ENCODE measurements at places on chromosomes 3 and 15.

- DNase-seq, result no peak
These were observed 23.2 kb downstream of the HAPLN3 start for GRCh38 chr15:88872106-88872505.

- DNase-seq, result no peak
These were observed 43.8 kb upstream of the TBC1D21 start for GRCh38 chr15:73829523-73829922.

DNA sequence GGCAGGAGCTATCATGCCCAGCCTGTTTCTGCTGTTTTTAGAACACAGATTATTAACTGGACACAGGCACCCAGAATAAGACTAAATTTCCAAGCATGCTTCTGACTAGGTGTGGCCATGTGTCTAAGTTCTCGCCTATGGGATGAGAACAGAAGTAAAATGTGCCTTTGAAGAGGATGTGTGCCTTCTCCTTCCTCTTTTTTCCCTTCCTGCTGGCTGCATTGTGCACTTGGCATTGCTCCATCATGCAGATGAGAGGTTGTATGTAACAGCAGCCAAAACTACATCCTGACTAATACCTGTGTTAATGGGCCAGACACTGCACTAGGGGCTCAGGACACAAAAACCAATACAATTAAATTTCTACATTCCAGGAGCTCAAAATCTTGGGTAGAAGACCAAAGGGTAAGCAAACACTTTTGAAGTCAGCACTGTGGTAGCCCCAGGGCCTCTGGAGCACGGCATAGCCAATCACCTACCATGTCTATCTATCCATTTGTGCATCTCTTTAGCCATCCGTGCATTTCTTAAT is 40.9 kb upstream of the RNU6-1 start:
- DNase-seq, result no peak

DNA sequence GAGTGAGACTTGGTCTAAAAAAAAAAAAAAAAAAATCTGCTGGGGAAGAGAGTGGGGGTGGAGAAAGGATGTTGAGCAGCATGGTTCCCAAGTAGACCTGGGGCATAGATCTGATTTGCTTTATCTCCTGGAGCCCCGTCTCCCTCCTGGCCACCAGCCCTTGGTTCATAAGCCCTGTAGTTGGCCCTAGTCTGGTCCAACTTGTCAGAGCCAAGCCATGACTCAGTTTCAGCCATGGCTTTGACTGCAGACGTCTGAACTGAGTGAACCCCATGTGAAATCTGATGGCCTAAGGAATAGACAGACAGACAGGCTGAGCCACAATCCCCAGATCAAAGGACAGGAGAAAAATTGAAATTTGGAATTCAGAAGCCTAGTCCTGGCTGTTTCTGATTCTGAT is 2.0 kb upstream of the CILP start:
- no peak for DNase-seq

- DNase-seq, result peak; percentile 6
These were observed 5.7 kb downstream of the DUT start for GRCh38 chr15:48336940-48337339.

DNA sequence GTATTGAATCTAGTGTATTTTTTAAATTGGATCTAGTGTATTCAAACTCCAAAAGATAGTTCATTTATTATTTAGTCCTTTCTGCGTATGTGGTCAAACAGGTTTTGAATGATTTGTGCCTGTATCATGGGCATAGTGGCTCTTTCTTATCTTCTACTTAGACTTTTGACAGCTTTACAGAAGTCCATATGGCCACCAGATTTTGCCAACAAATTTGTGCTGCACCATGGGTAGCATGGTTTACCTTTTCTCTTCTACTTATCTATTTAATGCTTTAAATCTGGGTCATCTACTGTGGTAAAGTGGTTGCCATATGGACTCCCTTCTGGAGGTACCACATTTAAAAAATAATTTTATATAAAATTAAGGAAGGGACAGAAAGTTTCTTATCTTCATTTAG is 66.9 kb upstream of the CADM2 start:
- no peak for DNase-seq

DNA sequence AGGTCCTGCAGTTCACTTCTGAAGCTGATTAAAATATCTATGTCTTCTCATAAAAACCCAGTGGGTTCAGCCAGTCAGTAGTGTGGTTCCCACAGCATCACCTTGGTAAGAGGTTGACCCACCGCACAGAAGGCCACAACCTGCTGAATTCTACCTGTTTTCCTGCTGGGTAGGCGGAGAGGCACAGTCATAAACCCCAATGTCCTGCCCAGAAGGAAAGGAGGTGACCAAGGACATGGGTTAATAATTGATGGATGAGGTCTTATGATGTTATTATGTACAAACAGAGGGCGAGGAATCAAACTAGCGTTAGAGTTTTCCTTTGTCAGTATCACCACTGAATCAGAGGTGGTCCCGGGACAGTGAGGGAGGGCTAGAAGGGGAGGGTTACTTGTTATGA is 27.8 kb downstream of the CA12 start:
- DNase-seq, result no peak

- no peak for DNase-seq
These were observed 68.4 kb upstream of the NR2F2 start for GRCh38 chr15:96262097-96262496.

GRCh38 chr15:99385865-99386264 is 134.6 kb downstream of the LRRC28 start:
- no peak for DNase-seq

- DNase-seq, result no peak
These were observed 57.4 kb downstream of the ANXA2 start for GRCh38 chr15:60340207-60340921.

GRCh38 chr15:78203346-78204225 is 30.8 kb downstream of the ACSBG1 start:
- no peak for DNase-seq

GRCh38 chr15:60573936-60574335 is 95.0 kb upstream of the ICE2 start:
- peak; percentile 70 for DNase-seq

DNA sequence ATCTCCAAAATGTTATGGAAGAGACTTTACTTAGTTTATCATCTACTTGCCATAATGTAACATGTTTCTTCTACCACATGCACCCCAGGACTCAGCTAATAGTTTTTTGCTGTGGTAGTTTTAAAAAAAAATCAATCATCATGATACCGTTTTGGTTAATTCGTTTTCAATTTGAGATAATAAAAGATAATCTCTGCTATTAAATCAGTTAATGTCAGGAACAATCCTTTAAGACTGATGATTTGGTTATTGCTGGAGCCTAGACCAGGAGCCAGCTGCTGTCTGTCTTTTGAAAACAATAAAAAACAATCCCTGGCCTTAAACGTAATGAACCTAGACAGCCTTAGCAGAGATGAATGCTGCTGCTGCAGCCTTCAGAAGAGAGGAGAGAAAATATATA is 403.7 kb downstream of the OXSM start:
- no peak for DNase-seq

DNA sequence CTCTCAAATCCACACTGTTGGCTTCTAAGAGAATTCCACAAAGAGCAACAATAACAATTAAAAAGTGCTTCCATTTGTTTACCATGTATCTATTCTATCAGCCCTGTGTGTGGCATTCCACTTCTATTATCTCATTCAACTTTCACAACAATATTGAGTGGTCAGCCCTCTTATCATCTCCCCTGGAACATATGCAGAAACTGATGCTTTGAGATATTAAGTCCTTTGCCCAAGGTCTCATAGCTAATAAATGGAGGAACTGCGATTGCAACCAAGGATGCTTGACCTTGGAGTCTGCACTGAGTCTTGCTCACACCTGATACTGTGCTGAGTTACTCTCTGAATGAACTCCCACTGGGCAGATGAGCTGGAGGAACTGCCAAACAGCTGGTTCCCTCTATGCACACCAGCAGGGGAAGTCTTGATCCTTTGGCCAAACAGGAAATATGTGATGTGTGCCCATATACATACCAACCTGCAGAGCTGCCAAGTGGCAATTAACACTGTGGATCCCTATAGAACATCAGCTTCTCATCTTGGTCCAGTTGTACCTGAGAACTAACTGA is 144.7 kb upstream of the WNT5A start:
- DNase-seq, result no peak

DNA sequence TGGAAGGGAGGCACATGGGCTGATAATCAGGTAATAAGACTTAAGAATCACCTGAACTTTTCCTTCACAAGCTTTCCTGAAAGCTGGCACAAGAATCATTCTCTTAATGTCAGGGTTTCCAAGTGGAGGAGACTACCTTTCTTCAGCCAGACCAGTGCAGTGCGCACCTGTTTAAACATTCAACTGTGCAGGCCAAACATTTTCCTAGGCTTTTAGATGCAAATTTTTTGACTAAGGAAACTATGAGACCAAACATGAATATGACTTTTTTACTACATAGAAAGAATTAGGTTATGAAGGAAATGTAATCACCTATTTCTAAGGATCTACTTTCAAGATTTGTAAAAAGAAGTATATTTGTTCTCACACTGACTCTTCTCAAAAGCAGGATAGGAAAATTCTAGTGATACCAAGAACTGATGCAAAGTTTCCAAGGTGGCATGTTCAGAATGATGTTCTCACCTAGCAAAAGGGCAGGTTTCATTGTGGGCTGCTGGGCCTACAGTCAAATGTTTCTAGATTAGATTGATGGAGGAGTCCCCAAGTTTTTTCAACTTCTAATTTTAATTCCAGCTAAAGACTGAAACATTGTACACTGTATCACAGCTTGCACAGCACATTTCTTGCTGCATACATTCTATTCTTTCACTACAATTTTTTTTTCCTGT is 339.1 kb downstream of the TIGIT start:
- no peak for DNase-seq

- DNase-seq, result no peak
These were observed 54.3 kb upstream of the MEF2A start for GRCh38 chr15:99511531-99511865.

DNA sequence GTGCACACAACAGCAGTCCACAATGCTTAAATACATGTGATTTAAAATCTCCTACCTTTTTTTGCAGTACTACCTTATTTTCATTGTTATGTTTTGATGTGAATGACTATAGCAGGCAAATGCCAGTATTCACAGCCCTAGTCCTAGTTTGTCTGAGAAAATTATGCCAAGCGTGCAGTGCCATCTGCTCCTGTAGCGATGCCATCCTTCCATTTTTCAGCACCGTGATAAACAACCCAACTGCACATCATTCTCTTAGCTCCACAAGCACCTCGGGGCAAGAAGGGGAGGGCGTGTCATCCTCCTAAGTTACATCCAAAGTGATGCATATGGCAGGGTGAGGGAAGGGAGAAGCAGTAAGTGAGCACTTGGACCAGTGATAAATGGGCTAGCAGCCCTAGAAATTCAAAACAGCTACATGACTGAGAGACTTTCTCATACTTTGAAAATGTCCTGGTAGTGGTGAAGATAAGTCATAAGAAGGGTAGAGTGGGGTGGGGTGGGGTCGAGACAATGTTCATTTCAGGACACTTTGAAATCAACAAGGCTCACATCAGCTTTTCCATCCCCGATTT is 198.8 kb downstream of the LSAMP start:
- no peak for DNase-seq

- no peak for DNase-seq
These were observed 1.6 kb upstream of the WDR82 start for GRCh38 chr3:52280050-52280461.

DNA sequence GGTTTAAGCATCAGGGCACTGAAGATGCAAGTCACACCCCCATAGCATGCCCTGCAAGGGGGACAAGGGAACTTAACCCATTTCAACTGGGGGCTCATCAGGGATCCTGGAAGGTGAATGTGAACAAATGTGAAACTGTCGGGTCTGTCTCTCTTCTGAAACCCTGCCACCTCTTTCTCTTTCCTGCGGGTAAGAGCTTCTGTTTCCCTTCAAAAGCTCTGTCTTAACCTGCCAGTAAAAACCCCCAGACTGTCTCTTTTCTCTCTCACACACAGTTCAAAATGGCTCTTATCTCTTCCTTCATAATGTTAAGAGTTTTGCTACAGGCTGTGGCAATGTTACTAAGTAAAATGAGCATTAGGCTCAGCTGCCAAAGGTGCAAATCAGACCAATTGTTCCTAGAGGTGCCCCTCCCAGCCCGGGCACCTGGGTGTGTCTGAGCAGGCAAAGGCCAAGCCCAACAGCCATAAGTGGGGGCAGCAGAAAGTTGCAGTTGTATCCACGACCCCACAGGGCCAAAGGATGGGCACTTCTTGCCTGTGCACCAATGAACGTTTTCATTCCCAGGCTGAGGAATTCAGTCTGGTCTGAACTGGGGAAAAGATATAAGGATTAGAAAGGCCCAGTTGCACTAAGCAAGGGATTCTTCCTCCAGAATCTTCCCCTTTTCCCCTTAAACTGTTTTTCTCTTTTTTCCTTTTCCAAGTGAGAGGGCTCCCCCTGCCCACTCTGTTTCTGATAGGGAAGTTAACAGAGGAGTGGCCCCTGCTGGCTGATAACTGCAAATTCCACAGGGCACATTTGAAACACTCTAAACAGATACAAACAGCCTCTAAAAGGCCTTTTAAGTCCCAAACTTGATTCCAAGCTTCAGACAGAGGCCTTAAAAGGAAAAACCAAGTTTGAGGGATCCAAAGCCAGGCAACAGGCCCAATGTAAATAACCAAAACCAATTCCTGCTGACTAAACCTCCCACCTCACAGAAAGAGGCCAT is 113.8 kb upstream of the EPHA6 start:
- no peak for DNase-seq

- no peak for DNase-seq
These were observed 56.4 kb upstream of the CHRNB4 start for GRCh38 chr15:78697449-78697848.

DNA sequence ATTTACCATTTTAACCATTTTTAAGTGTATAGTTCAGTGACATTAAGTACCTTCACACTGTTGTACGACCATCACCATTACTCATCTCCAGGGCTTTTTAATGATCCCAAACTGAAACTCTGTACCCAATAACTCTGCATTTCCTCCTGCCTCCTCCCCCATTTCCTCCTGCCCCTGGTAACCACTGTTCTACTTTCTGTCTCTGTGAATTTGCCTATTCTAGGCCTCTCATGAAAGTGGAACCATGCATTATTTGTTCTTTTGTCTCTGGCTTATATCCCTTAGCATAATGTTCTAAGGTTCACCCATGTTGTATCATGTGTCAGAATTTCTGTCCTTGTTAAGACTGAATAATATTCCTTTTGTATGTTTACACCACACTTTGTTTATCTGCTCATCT is 154.2 kb downstream of the MECOM start:
- no peak for DNase-seq

DNA sequence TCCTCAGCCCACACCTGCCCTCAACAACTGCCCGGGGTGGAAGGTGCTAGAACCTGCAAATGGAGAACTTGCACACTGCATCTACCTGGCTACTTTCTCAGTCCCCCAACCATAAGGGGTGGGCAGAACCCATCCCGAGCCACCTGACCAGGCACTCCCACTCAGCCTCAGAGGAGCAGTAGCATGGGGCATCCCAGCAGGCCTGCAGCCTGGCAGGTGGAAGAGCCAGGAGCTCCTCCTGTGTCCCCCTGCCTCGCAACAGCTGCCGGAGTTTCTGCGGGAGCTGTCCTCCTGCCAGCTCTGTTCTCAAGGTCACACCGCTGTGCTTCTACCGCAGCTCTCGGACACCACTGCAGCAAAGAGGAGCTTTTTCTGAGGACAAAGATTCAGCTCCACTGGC is 27.5 kb downstream of the RAB6B start:
- no peak for DNase-seq

All from CD4-positive, alpha-beta T cell treated with Interleukin-15 for 4 hours (primary cell).